ENCODE measurements at places on chromosomes 5 and 9.
A peak's percentile ranks its signal among the peaks of the same experiment; 100 is the strongest.

DNA sequence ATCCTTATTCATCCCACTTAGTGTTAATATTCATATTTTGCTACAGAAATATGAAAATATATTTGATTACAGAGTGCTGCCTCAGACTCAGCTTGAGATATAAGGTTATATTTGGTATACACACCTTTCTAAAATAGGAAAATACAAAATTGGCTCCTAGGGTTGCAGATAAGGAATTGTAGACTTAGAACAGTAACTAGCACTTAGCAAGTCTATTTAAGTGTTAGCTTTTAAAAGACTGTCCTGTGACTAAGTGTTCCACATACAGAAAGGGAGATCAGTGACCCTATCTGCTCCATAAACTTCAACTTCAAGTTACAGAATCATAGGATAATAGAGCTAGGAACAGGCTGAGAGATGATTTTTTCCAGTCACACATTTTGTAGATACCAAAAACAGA, 607.0 kb downstream of the ZNF608 start:
- DNase-seq: no peak

DNA sequence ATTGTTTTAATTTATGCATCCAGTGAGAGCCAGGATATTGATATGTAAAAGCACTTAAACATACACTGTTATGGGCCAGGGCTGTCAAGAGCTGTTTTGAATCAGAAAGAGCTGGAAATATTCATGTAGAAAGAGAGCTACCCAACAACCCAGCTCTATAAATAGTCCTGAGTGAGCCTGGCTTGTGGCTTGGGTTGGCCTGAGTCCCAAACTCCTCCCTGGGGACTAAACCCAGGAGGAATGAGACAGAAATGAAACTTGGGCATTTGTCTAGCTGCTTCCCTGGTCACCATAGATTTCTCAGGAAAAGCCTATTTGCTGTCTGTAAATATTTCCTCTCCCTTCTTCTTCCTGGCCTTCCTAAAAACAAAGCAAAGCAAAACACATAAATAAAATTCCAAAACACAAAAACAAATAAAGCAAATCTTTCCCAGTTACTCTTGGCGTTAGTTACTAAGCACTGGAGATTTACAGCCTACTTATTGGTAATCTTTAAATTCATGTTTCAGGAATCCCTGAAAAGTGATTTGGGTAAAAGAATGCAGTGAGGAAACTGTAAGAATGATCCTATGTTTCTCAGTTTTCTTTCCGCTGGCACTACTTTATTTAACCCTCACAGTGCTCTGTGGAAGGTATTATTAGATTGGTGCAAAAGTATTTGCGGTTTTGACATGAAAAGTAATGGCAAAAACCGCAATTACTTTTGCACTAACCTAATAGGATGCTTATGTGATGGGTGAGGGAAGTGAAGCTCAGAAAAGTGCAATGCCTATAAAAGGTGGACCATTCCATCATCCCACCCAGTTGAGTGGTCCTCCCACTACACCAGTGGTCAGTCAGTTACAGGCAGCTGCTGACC, 111.8 kb downstream of the CARTPT start:
- DNase-seq: peak; percentile 9

DNA sequence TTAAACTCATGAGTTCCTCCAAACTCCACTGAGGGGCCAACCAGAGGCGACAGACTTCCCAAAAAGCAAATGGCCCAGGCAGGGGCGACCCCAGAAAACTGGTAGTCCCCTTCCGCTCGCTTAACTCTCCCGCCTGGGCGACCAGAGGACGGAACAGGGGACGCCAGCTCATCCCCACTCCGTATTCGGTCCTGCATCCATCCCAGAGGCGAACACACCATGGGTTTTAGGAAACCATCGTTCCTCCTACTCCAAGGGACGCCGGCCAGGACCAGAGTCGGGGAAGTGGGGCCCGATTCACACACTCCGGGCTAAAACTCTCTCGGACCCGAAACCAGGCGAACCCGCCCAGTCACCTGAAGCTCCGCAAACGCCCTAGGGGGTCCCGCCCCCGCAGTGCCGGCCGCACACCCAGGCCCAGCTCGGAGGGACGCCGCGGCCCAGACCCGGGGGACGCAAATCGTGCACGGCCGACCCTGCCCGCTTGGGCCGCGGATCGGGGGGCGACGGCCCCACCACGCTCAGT, 478 bp downstream of the TEX10 start:
- peak; percentile 61 for DNase-seq

GRCh38 chr5:28896949-28897348, 1858.6 kb upstream of the CDH9 start:
- DNase-seq: no peak

GRCh38 chr5:158170060-158170459, 311.1 kb upstream of the CLINT1 start:
- DNase-seq: no peak

GRCh38 chr9:108019821-108020220, 530.3 kb upstream of the KLF4 start:
- DNase-seq: no peak

DNA sequence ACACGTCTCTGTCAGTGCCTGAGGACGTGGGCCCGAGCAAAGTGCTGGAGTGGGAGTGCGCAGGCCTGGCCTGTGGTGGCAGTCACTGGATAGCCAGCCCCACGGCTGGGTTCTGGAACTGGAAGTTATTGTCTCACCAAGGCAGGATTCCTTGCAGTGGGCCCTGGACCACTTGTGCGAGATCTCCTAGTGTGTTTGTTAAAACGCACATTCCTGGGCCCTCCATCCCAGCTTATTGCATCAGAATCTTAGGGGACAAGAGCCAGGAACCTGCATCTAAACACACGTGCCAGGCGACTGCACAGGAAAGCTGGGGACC, 26.9 kb downstream of the PTPA start:
- DNase-seq: no peak

- DNase-seq: no peak
Measured at GRCh38 chr5:157059093-157059539, at the start of gene HAVCR1. HAVCR1 (minus strand) TSS chr5:157059116; CDS start chr5:157057943, 1,173 bp downstream.

GRCh38 chr9:130866474-130866965, 30.1 kb downstream of the QRFP start:
- DNase-seq: peak; percentile 85

GRCh38 chr5:115372146-115372545, 75.7 kb upstream of the CCDC112 start:
- DNase-seq: no peak

GRCh38 chr9:37999588-38000189, 69.3 kb downstream of the SHB start:
- peak; percentile 23 for DNase-seq

DNA sequence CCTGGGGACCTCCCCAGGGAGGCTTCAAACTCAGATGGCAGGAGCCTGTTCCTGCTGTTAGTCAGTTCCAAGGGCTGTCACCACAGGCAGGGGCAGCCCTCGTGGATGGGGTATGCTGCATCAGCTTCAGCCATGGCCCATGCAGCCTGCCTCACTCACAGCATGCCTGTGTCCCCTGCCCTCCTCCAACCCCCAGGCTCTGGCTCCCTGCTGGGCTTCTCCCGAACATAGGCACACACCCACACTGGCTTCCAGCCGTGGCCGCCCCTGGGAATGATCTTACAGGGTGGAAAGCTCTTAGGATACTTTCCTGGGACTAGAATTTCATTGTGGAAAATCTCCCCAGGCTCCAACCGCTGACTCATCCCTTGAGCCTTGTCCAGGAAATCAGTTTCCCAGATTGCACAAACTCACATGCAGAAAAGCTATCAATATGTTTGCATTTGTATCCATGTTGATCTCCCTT, 163.8 kb downstream of the SEC61B start:
- peak; percentile 3 for DNase-seq

- DNase-seq: no peak
Measured at GRCh38 chr5:115930630-115931337, 31.5 kb upstream of the LVRN start.

DNA sequence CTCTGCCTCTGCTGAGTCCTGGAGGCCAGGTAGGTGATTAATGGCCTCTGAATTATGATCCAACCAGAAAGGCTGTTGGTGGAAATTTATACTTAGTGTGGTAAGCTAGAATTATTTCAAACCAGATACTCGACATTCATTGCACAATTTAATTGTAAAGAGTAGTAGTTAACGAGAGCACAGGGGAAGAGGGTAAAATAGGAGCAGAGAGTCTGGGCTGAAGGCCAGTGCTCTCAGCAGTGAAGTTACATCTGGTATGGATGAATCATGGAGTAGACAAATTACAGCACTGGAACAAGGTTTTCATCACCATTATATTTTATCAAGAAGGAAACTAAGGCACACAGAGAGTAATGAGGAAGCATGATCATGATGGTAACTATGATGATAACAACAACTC, 92.5 kb downstream of the TLR4 start:
- no peak for DNase-seq

DNA sequence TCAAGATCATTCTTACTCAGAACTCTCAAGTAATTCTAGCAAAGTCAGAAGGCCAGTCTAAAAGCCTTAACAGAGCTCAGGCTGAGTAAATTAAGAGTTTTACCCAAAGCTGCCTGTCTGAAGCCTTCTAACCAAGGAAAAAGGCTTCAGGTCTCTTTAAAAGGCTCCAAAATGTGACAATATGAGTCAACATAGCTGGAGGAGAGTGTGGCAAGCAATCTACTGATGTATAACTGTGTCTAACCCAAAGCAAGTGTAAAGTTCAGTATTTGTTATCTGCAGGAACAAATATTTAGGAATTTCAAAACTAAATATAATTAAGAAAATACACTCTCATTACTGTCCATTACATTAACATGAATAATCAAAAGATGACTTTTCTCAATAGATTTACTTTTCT, 11.0 kb downstream of the ZBTB5 start:
- no peak for DNase-seq
